ENCODE measurements at places on chromosomes 3 and 15.

- no peak for DNase-seq
These were observed 27.8 kb upstream of the AZI2 start for GRCh38 chr3:28376424-28376823.

DNA sequence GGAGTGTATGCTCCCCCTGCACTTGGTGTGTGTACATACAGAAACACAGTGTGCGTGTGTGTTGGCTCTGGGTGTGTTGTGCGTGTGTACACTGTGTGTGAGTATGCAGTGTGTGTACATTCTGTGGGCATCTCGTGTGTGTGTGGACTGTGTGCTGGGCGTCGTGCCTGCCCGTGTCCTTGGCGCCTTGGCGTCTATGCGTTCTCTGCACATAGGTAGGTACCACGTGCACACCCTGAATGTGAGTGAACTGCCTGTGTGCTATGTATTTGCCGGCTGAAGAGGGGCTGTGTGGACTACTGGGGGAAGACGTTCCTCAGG, 481 bp upstream of the ECE2 start:
- DNase-seq, result no peak

DNA sequence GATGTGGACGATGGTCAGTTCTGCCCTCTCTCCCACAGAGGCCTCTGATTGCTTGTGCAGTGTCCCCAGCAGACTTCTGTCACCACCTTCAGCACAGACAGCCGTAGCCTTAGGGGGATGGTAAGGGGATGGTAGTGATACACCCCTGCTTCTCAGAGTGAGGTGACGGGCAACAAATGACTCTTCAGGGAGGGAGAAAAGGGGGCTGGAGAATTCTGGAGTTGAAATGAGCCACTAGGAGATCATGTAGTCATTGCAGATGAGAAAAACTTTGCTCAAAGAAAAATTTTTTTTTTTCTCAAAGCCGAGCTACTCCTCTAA, 29.6 kb upstream of the TIMP4 start:
- DNase-seq, result no peak

DNA sequence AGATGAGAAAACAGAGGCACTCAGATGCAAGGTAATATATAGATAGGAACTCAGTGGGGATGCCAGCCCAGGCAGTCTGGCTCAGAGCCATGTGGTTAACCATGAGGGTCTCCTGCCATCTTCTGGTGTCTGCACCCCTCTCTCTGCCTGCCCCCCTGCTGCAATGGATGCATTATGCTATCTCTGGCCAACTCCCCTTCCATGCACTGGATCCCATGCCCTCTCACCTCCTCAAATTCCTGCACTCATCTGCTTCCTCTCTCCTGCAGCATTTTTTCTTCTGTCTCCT, 163.2 kb downstream of the STT3B start:
- DNase-seq, result no peak

DNA sequence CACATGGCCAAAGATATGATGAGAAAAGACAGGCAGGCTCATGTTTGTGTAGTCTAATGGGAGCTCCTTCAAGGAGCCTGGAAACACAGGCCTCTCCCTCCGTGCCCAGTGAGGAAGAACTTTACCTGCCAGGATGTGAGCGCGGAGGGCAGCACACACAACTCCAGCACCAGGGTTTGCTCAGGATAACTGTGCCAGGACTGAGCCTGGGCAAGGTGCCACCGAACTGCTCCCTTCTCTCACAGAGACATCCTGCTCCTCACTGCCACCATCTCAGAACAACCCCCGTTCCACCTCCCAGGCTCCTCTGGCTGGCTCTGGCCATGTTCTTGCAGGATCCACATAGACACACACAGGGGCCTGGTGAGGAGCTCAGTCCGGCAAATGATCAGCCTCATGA, 87.4 kb downstream of the NUP210 start:
- no peak for DNase-seq

GRCh38 chr15:42206406-42206805, 1.7 kb downstream of the VPS39 start:
- DNase-seq, result no peak

- DNase-seq, result no peak
These were observed 67.1 kb downstream of the IGF1R start for GRCh38 chr15:98715401-98715800.

- DNase-seq, result no peak
These were observed 118.5 kb downstream of the DPH6 start for GRCh38 chr15:35427496-35427895.
